ENCODE measurements at places on chromosomes 2 and 18.

DNA sequence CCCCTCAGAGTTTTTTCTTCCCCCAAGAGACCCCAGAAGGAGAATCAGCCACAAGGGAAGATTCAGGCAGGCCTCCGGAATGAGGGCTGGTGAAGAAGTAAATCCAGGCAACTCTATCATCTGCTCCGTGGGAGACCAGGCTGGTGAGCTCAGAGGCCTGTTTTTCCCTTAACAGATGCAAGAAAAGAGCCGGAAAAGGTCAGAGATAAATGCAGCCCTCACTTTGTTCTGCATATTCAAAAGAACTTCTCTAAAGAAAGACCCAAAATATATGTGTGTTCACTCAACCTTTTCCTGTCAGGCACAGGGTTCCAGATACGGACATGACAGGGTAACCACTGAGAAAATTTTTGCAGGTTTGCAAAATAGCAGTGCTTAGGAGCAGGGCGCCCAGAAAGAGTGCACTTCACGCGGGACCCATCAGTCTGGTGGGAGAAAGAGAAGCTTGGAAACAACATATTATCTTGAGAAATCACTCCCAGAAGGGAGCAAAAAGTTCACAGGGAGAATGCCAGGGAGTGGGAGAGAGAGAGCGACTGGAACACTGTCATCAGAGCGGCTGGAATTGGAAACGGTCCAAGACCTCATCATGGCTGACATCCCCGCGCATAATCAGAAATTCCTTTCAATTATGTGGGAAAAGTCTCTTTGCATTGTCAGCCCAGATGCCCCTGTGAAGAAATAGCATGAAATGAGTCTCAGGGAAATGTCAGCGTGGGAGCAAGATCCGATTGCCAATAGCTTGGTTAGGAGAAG is 244.8 kb upstream of the SLC14A2 start:
- peak; percentile 39 for DNase-seq

DNA sequence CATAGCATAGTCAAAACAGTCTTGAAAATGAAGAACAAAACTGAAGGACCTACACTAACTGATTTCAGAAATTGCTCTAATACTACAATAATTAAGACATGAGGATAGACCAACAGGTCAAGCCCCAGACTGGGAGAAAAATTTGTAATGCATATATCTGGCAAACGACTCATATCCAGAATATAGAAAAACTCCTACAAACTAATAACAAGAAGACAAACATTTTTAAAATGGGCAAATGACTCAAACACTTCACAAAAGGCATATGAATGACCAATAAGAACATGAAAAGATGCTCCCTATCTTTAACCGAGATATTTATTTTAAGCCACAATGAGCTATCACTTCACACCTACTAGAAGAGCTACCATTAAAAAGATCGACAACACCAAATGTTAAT is 14.2 kb downstream of the TGFBRAP1 start:
- DNase-seq, result no peak

- DNase-seq, result no peak
These were observed 300.0 kb upstream of the SLC39A10 start for GRCh38 chr2:195356920-195357440.

DNA sequence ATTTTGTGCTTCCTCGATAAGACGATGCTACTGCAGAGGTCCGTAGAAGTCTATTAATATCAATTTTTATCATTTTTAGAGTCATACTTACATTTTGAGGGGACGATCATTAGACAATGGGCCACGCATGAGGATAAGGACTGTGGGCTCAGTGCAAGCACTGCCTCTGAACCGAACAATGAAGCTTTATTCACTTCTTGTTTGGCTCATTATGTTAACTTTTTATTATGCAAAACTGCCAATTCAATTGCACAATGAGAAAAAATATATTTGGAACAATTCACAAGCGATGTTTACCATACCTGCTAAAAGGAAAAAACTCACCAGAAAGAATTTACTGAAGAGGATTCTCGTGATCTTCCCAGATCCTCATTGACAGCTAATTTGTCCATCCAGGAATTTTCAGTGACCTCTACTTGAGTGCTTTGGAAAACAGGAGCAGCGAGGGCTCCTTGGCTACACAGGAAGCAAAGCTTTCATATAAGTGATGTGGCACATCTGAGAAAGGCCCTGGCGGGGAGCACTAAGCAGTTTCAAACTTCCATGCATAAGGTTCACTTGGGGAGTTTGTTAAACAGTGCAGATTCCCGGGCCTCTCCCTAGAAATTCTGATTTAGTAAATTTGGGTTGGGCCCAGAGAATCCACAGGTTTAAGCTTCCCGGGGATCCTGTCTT is 13.3 kb upstream of the CAPN13 start:
- no peak for DNase-seq

GRCh38 chr2:21017748-21018276 is 26.1 kb downstream of the APOB start:
- no peak for DNase-seq

DNA sequence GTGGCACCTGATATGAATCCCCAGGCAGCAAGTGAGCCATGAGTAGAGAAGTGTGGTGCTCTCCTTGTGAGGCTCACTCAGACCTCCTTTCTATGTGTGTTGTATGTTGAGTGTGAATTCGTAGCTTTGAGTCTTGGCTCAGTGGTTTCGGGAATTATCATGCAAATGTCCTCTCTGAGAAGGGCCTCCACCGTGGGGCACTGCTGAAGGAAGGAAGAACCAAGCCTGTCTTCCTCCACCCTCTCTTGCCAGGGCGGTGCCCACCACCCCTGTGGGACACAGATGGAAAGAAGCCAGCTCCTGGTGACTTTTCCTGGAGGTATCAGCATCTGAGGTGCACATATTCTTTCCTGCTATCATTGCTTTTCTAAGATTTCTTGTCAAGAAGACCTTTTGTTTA is 156.1 kb downstream of the MYT1L start:
- DNase-seq, result no peak

GRCh38 chr2:168781191-168781817 is 21.1 kb upstream of the NOSTRIN start:
- peak; percentile 27 for DNase-seq

GRCh38 chr18:55635439-55635838 is 47.4 kb upstream of the TCF4 start:
- no peak for DNase-seq

- no peak for DNase-seq
These were observed 9.8 kb downstream of the SNORC start for GRCh38 chr2:232879618-232880494.

DNA sequence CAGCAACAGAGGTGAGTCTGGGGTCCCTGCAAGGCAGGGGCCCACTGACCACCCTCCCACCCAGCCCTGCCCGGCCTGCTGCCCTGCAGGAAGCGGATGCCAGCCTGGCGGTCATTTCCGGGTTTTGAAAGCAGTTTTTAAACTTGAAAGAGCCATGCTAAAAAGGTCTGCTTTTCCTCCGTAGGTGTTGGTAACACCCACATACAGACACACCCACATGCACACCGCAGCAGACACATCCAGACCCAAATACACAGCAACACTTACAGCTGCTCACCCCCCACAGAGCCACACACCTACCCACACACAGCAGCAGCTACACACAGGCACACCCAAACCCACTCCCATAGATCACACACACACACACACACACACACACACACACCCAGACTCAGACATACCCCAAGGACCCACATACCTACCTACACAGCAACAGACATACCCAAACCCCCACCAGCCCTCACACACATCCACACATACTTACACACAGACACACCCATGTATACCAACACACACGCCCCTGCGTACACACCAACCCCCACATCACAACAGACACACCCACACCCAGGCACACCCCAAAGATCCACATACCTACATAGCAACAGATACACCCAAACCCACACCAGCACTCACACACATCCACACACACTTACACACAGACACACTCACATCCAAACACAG is 7.6 kb downstream of the ZFP36L2 start:
- DNase-seq, result no peak

- no peak for DNase-seq
These were observed 35.5 kb upstream of the YWHAQ start for GRCh38 chr2:9666306-9666705.

DNA sequence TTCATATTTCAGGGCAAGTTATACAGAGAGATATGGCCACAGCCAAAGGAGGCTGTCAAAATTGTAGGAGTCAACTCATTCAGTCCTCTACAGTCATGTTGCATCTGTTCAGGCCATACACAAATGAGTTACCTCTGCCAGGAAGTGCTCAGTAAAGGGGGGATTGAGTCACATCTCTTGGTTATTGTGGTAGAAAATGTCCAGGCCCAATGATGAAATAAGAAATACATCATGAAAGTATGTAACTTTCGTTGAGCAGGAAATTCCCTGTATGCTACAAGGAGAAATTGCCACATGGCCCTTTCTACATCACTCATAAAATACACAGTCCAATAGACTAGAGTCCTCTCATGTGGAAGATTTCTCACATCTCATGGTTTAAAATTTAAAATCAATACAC is 103.9 kb upstream of the COL3A1 start:
- DNase-seq, result no peak

- no peak for DNase-seq
These were observed 11.1 kb downstream of the FASTKD1 start for GRCh38 chr2:169562519-169562918.

DNA sequence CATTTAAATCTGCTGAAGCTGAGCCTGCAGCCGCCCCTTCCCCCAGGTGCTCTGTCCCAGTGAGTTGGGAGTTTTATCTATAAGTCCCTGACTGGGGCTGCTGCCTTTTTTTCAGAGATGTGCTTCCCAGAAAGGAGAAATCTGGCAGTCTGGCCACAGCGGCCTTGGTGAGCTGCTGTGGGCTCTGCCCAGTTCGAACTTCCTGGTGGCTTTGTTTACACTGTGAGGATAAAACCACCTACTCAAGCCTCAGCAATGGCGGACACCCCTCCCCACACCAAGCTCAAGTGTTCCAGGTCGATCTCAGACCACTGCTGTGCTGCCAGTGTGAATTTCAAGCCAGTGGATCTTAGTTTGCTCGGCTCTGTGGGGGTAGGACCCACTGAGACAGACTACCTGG is 97.3 kb downstream of the ACAA2 start:
- DNase-seq, result no peak

- DNase-seq, result no peak
These were observed 258.6 kb downstream of the TNS1 start for GRCh38 chr2:217743966-217744761.

DNA sequence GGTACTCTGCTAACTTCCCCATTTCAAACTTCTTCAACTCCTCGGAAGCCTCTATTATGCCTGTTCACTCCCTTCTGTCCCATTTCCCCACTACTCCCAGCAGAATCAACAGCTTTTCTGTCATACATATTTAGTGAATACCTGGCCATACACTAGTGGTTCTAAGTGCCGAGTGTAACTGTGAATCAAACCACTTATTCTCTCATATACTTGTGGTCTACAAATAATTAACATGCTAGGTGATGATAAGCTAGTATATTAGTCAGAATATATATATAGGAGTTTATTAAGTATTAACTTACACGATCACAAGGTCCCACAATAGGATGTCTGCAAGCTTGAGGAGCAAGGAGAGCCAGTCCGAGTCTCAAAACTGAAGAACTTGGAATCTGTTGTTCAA is 150.7 kb downstream of the CCDC102B start:
- DNase-seq, result no peak

DNA sequence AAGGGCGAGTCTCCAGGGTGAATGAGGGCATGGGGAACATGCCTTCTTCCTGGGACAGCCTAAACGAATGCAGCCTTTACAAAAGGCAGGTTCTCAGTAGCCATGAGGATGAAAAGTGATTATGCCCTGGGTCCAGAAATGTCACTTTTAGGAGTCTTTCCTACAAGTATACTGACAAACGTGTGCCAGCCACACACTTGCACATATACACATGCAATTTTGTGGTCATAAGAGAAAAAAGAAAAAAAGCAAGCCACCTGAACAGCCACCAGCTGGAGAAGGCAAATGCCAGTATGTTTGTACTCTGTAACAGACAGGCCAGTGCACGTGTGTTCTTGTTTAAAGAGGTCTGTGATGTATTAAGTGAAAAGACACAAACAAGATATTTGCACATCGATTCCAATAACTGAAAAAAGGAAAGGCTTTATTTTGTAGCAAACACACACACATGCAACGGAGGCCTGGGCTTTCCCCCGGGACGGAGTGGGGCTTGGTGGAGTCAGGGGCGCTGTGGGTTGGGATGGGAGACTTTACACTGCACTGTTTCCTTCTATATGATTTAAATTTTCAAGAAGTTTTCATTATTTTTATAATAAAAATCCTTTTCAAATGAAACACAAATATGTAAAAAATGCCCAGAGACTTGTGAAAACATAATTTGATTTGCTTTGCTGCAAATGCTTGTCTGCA is 108.4 kb downstream of the FAM210A start:
- no peak for DNase-seq

- no peak for DNase-seq
These were observed 38.3 kb upstream of the NRP2 start for GRCh38 chr2:205644018-205644417.

DNA sequence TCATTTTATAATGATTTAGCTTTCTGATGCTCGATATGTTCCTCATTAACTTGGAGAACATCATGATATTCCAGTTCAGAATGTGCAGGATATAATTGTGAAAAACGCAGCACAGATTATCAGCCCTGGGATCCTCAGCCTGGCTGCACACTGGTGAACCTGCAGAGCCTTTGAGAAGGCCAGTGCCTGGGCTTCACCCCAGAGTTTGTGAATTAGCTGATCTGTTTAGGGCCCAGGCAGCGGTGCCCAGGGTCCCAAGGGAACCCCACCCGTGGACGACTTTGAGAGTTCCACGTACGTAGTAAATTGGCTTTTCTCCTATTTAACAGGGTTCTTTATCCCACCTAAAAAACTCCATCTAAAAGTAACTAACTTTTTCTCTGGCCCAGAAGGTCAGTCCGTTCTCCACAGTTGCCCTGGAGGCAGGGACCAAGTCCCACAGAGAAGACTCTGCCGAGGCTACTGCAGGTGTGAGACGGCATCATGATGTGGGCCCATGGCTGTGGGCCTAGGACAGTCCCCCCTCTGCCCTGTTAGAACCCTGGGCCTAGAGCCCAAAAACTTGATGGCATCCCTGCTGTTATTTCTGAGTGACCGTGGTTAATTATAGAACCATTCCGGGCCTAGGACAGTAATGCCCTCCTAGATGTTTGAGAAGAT is 39.6 kb upstream of the RPL31 start:
- DNase-seq, result no peak

DNA sequence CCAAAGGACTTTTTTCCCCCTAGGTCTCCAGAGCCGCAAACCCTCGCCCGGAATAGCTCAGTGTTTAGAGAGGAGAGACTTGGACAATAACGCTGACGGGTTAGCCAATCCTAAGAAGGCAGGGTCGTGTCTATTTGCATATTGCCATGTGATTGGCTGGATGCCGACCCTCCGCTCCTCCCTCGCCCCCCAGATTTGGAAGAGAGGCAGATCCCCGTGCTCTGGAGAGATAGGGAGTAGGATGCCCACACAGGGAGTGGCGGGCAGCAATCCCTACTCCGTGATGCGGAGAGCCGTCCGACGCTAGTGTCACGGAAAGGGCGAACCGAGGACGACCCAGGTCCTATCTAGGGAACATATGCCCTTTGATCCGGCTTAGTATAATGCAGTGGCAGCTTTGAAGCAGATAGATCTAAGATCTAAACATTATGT is 1.4 kb downstream of the WNT6 start:
- DNase-seq, result peak; percentile 97

GRCh38 chr2:168685600-168686451 is 116.6 kb upstream of the NOSTRIN start:
- no peak for DNase-seq
